ENCODE measurements at places on chromosomes 7 and 10.

GRCh38 chr10:28664369-28664740, 13.0 kb upstream of the BAMBI start:
- no peak for DNase-seq

GRCh38 chr7:117285826-117286225, 37.0 kb downstream of the WNT2 start:
- DNase-seq: no peak

GRCh38 chr7:48643431-48644013, 280.8 kb upstream of the CDC14C start:
- no peak for DNase-seq

GRCh38 chr10:117547016-117547715, 4.6 kb downstream of the EMX2 start:
- no peak for DNase-seq

GRCh38 chr10:70765794-70766594, 19.2 kb downstream of the TBATA start:
- DNase-seq: no peak

GRCh38 chr7:95595746-95596197, 544 bp downstream of the PDK4 start:
- no peak for DNase-seq

DNA sequence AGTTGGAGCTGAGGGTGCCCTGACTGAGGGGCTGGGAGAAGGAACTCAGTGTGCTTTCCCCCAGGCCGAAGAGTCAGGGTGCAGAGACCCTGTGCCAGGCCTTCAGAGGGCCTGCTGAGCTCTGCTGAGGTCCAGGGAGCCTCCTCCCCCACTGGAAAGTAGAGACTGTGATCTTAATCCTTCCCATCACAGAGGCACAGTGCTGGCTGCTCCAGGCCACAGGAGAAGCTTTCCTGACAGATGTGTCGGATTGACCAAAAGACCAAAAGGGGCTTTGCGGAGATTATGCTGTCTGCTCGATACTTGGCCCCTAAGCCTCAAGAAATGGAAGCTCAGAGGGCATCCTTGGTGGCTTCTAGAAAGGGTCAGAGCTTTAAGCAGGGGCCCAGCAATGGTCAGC, 32.9 kb upstream of the BTRC start:
- no peak for DNase-seq

- DNase-seq: no peak
These were observed 18.2 kb upstream of the ANKRD1 start for GRCh38 chr10:90939116-90939515.

- no peak for DNase-seq
These were observed 416.7 kb downstream of the TFEC start for GRCh38 chr7:115613836-115614235.

- no peak for DNase-seq
These were observed 557.5 kb upstream of the PCDH15 start for GRCh38 chr10:55358539-55358938.

GRCh38 chr10:1558906-1559305, 178.4 kb downstream of the ADARB2 start:
- no peak for DNase-seq

- DNase-seq: no peak
These were observed 114.0 kb upstream of the PLXDC2 start for GRCh38 chr10:19702215-19702614.

GRCh38 chr10:23754179-23754578, 315.3 kb downstream of the OTUD1 start:
- no peak for DNase-seq

Data from activated T-helper 1 cell treated with anti-CD3 and anti-CD28 coated beads, Interleukin-2, amount 50 U/mL, for 16 hours (primary cell).